Activated naive CD8-positive, alpha-beta T cell treated with anti-CD3 and anti-CD28 coated beads for 36 hours (primary cell): ENCODE measurements at places on chromosomes 1 and 21. TPM values are rescaled to one million over a fixed set of nuclear protein-coding genes. Genes with fewer than 3 reads are reported as not detected.

GRCh38 chr1:116988908-116989307, 12.7 kb upstream of the CD101 start:
- no peak for DNase-seq

DNA sequence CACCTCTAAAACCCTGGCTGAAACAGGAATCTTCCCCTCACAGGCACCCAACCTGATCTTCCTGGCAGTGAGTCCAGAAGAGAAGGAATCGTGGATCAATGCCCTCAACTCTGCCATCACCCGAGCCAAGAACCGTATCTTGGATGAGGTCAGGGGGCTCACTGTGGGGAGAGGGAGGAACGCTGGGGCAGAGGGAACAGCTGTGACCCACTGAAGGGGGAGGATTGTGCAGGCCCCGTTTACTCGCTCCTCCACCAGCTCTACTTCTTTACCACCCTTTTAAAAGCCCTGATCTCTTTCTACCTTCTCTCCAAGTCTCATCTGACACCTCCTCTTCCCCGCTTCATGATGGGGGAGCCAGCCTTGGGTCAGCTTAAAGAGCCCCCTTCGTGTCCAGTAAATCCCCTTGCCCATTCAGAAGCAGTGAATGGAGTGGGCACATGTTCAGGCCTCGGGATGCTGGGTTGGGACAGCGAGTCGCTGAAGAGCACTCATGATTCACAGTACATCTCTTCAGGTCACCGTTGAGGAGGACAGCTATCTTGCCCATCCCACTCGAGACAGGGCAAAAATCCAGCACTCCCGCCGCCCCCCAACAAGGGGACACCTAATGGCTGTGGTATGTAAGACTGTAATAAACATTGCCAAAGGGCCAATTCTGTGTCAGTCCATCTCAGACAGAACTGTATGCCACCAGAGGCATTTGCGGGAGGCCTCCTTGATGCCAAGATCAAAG, 7.3 kb downstream of the PLEKHO1 start:
- no peak for DNase-seq

Gene LY9
- 29.0 TPM for total RNA-seq

DNA sequence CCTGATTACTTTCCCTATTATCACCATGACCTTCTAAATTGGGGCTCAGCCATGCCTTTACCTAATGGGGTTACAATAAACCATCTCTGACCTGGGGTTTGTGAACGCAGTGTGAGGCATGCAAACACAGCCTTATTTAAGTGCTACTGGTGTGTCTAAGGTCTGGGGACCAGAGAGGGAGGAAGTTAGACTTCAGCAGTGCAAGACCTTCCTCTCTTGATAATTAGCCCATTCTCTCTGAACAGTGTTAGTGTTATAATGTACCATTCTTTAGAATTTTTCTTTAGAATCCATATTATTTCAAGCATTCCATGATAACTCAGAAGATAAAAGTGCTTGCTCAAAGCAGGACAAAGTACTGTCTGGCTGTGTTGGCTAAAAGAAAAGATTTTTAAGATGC, 10.5 kb upstream of the LRRC8D start:
- DNase-seq: no peak

GRCh38 chr21:27776925-27777553, 810.2 kb upstream of the ADAMTS5 start:
- DNase-seq: no peak
